ENCODE measurements at places on chromosomes 11 and 22.

- DNase-seq: peak; percentile 75
These were observed 16.6 kb downstream of the CAPRIN1 start for GRCh38 chr11:34068111-34068510.

DNA sequence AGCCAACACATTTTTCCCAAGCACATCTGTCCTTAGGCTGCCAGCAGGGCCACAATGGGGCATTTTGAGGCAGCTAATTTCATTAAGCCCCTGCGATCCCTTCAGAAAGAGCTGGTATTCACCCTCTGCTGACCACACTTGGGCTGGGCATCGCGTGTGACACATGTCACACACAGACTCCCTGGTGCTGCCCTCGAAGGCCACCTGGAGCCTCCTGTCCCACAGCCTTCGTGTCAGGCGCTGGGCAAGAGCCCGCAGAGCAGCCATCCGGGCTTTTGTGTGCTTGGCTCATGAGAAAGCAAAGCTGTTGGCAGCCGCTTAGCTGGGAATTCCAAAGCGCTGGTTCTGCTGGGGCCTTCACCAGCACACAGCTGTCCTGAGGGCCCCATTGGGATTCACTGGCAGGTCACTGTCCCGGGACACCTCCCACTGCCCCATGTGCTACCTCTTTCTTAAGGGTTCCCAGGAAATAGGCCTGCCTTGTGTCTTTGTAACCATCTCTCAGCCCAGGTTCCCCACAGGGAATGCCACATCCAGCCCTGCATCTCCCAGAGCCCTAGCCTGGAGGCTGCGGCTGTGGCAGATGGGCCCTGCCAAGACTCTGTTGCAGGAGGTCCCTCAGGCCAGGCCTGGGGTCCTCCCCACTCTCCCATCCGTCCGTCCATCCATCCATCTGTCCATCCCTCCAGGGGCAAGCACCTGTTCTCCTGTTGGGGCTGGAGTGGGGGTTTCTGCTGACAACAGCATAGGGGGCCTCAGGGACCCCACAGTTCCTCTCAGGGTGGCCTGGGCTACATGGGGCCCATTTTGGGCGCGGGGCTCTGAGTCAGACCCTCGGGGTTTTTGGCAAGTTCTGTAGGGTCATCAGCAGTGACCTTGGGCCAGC lies 4.9 kb downstream of the CLDN5 start:
- no peak for DNase-seq

DNA sequence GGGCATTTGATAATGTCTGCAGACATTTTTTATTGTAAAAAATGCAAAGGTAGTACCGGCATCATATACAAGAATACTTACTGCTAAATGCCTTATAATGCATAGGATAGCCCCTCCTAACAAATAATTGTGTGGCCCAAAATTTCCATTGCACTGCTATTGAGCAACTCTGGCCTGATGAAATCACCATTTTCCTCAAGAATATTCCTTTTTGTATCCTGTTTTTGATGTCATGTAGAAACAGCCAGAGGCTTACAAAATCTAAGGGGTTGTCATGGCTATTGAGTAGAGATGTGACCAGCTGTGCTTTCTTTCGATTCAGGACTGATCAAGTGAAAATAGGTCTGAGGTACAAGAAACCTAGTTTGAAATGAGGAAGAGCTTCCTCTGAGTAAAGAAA lies 854.3 kb downstream of the KCNA4 start:
- peak; percentile 29 for DNase-seq

GRCh38 chr22:20885557-20886323 lies 26.9 kb downstream of the SNAP29 start:
- peak; percentile 90 for DNase-seq

- no peak for DNase-seq
These were observed 2.2 kb upstream of the NAP1L4 start for GRCh38 chr11:2994336-2994730.

GRCh38 chr22:23245045-23245798 lies 64.9 kb downstream of the BCR start:
- peak; percentile 4 for DNase-seq

DNA sequence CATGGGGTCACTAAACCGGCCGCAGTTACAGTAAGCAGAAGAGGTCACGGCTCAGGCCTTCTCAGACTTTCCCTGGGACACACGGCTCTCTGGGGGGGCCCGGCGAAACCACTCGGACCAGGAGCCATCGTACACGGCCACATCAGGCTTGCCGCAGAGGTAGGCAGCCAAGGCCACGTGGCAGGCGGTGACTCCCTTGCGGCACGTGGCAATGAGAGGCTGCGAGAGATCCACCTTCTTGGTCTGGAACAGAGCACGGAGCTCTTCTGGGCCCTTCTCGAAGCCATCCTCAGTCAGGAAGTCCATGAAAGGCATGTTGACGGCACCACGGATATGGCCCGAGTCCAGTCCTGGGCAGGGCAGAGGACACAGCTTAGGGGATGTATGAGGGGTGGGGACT lies 8.3 kb downstream of the TST start:
- DNase-seq: no peak

DNA sequence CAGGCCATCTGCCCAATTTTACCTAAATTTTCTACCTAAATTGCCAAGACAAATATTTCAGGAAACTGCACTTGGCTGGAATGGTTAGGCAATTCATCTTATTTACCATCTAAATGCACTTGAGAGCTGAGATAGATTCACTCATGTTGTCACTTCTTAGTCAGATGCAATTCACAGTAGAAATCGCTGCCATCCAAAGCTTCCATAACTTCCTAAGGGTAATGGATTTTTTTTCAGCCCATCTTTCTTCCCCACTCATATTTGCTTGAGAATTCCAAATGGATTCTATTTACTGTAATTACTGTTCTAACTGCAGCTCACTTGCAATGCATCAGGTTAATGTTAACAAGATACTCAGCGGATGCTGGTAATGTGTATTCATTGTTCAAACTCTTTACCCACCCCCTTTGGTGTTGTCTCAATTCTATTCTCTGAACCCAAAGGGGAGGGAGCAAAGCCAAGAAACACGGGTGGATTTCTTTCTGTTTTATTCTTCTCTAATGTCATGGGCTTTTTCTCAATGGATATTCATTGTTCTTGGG lies 96.0 kb downstream of the TENM4 start:
- DNase-seq: no peak

GRCh38 chr22:21797444-21798221 lies 62.0 kb upstream of the YPEL1 start:
- peak; percentile 43 for DNase-seq

GRCh38 chr11:107044503-107044902 lies 26.2 kb upstream of the GUCY1A2 start:
- DNase-seq: no peak
